ENCODE measurements at places on chromosomes 11 and 22. TPM values are rescaled to one million over a fixed set of nuclear protein-coding genes. Genes with fewer than 3 reads are reported as not detected.

- DNase-seq = no peak
These were observed 111.4 kb upstream of the PITPNB start for GRCh38 chr22:28030473-28030872.

DNA sequence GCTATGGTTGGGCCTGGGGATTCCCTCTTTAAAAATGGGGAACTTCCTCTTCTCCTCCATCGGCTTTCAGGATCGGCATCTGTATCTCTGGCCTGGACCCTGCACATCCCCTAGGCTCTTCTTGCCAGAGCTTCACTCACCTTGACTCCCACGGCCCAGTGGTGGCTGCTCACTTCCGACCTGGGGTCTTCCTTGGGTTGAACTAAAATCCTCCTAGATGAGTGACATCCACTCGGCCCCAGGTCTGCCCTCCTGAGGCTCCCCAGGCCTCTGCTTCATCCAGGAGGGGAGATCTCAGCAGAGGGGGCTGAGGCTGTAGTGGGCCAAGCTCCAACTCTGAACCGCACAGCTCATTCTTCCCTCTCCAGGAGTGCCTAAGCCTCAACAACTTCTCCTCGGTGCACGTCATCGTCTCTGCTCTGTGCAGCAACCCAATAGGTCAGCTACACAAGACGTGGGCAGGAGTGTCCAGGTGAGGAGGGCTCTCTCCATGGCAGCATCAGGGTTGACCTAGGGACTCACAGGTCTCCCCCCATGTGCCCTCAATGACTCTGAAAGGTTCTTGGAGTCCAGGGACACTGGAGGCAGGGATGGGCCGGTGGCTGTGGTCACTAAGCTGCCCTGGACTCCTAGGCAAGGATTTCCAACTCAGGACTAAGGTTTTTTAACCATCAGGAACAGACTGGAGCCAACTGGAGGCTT, 3.3 kb downstream of the RGL4 start:
- DNase-seq = no peak

DNA sequence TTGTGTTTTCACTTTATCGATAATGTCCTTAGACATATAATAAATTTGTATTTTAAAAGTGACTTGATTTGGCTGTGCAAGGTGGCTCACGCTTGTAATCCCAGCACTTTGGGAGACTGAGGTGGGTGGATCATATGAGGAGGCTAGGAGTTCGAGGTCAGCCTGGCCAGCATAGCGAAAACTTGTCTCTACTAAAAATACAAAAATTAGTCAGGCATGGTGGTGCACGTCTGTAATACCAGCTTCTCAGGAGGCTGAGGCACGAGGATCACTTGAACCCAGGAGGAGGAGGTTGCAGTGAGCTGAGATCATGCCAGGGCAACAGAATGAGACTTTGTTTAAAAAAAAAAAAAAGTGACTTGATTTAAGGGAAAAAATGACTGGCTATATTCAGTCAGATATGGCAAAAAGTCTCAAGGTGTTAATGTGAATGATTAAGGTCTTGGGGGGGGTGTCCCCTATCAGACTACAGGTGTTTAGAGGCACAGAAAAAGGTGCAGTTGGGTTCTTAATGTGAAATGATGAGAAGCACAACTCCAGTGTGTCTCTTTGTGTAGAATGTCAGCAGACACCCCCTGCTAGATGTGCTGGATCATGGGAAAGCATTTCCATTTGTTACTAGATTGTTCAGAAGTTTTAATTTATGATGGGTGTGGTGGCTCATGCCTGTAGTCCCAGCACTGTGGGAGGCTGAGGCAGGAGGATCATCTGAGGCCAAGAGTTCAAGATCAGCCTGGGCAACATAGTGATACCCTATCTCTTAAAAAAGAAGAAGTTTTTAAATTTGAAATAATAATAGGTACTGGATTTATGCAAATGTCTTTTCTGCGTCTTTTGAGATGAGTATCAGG, 17.0 kb downstream of the NEAT1 start:
- DNase-seq = no peak

- no peak for DNase-seq
These were observed 58.6 kb downstream of the UVRAG start for GRCh38 chr11:75873417-75874221.

DNA sequence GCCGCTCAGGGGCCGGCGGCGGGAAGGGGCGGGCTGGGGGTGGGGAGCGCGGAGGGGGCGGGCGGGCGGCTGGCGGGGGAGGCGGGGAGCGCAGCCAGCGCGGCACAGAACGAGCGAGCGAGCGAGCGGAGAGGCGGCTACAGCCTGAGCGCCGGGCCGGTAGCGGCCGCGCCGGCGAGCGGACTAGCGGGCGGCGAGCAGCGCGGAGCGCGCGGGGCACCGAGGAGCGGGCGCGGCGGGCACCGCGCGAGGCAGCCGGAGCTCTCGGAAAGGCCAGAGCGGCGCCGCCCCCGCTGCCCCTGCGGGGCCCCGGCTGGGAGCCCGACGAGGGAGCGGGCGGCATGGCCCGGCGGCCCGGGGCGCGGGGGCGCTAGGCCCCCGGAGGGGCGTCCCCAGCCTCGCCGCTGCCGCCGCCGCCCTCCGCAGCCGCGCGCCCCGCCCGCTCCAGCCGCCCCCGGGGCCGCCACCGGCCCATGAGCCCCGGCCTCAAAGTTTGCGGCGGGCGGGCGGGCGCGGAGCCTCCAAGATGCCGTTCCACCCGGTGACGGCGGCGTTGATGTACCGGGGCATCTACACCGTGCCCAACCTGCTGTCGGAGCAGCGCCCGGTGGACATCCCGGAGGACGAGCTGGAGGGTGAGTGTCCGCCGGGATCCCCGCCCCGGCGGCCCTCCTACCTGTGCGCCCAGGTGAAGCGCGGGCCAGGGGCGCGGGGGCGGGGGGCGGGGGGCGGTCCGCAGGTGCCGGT, at the start of gene CABP7:
Gene CABP7, plus strand, starts transcription at position 105 of the 747 bp plus-strand sequence. Its CDS starts 422 bp downstream, at position 527.
- no peak for DNase-seq

DNA sequence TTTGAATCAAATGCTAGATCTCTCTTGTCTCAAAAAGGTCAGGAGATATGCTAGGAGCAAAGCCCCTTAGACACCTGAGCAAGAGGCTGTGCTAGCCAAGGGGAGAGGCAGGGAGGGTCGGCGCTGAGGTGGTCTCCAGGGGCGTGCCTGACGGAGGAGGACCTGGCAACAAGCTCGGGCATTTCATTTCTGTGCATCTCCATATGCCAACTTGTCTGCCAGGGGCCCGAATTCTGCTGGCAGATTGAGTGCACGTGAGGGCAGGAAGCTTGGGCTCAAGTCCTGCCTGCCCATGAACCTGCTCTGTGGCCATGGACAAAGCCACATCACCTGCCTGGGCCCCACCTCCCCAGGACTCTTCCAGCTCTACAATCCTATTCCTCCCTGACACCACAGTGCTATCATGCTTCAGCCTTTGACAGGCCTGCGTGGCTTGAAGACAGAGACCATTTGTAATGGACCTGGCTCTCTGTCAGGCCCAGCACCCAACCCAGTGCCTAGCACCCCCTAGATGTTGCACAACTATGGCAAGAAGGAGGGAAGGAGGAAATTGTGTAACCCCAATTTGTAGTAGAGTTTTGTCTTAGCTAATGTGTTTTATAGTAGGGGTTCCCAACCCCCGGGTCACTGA, 16.3 kb upstream of the VSIG10L2 start:
- no peak for DNase-seq

DNA sequence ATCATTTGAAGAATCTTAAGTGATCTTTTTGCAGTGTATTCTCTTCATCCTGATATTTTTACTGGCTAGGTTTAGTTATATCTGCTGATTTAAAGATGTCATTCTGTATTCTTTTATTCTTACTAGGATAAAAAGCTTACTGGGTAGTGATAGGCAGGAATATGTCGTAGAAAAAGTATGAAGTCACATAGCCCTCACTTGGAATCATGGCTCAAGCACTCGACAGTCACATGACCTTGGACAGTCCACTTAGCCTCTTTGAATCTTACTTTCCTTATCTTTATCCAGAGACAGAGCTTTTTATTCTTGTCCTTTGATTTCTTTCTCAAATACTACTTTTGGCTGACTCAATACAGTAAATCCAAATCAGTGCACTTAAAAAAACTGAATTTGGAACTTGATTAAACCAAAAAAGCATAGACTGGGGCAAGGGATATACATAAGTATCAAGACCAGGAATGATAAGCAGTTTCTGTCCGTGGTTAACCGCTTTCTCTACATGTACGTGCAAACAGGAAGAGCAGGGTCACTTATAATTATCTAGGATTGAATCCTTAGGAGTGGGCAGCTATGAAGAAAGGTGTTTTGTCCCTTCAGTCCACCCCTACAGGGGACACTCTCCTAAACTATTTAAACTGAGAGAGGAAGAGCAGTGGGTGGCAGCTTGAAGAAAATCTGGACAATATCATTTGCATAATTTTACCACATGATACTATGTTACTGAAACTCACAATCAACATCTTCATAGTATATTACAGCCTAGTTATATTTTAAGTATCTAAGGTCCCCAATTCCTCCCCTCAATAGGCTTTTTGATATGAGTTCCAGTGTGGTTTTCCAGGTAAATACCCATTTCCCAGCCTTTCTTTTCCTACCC, 8.0 kb downstream of the MMP7 start:
- DNase-seq = no peak

GRCh38 chr22:29139965-29140782, 65.5 kb upstream of the EMID1 start:
- DNase-seq = no peak

DNA sequence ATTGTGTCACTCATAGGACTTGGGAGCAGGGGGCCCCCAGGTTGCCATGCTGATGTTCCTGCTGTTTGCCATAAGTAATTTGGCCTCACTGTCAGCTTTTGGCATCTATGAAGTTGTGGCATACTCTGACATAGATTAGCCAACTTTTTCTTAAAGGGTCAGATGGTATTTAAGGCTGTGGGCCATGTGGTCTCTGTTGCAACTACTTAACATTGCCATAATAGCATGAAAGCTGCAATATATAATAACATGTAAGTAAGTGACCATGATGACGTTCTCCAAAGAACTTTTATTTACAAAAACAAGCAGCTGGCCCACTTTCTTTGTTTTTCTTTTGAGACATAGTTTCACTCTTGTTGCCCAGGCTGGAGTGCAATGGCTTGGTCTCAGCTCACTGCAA, 2.2 kb upstream of the TMEM216 start:
- DNase-seq = no peak

- DNase-seq = no peak
These were observed 1.5 kb downstream of the DBX1 start for GRCh38 chr11:20158597-20159257.

DNA sequence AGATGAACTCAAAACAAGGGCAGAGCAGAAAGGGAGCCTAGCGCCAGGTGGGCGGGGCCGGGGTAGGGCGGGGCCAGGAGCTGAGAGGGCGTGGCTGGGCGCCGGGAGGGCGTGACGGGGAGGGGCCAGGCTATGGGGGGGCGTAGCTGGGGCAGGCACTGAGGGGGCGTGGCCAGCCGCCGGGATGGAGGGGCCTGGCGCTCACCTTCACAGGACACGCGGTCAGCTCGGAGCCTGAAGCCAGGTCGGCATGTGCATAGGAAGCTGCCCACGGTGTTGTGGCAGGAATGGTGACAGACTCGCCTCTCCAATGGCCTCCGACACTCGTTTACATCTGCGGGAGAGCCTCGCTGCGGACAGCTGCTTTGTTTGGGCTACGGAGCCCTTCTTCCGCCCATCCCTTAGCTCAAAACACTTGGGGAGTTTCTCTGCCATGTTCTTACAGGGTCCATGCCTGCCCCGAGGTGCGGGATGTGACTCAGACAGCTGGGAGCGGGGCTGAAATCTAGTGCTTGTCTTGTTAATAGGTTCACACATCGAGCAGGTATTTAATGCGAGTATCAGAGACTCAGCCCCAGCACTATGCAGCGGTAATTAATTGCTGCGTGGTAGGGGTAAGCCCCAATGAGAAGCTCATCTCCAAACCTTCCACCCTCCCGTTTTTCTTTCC, 13.4 kb downstream of the VWCE start:
- DNase-seq = peak; percentile 42

DNA sequence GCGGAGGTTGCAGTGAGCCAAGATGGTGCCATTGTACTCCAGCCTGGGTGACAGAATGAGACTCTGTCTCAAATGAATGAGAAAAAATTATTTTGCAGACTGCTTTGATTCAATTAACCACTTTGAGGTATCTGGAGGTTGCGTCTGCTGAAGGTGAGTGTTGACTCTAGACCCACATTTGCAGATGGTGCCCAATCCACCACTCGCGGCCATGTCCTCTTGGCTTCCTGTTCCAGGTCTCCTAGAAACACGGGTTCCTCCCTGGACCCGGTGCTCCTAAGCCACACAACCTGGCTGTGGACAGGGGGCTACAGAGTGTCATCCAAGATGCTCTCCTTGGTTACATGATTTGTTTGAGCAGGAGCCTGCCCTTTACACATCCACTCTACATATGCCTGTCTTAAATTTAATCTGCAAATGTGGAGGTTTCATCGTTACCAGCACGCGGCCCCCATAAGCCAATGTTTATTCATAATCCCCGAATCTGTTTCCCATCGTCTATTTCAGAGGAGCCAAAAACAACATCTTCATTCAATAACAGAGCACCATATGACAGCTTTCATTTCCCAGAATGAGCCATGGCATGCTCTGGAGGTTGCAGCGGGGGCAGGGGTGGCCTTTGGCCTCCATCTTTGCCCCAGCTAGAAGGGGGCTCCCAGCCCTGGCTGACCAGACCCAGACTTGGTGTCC, 377.2 kb downstream of the CTTN start:
- DNase-seq = no peak

DNA sequence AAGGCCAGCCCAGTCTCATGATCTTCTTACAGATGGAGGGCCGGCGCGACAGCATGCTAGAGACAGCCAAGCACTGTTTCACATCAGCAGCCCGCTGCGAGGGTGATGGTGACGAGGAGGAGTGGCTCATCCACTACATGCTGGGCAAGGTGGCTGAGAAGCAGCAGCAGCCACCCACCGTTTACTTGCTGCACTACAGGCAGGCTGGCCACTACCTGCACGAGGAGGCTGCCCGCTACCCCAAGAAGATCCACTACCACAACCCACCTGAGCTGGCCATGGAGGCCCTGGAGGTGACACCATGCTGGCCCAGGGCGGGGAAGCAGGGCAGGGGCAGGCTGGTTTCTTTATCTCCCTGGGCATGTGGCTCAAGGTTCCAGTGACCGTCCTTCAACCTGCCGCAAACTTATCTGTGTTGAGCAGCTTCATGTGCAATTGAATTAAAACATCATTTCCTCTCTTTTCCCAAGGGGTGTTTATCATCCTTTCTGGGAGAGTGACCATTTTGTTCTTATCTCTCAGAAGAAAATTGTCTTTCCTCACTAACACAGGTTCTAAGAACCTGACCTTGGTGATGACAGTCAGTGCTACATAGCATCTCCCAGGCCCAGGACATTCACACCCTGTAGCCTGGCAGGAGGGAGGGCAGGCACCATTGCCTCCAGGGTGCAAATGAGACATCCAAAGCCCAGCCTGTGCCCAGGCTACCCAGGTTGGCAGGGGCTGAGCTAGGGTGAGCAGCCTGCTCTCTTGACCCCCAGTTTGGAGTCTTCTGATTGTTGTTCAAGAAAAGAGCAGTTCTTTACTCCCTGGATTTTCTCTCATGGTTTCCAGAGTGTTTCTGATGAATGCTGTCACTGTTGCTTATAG, 80.7 kb downstream of the CABIN1 start:
- no peak for DNase-seq

ANKK1 gene
- total RNA-seq = not detected

NRIP3 gene
- 3.0 TPM for total RNA-seq

AGBL2 gene
- 6.0 TPM for total RNA-seq

CECR2 gene
- total RNA-seq = 0.18 TPM

PARVA gene
- total RNA-seq = not detected

ENDOD1 gene
- total RNA-seq = 11.4 TPM

TYMP gene
- 74.5 TPM for total RNA-seq

Measured in activated naive CD4-positive, alpha-beta T cell treated with anti-CD3 and anti-CD28 coated beads, Interleukin-2, amount 50 U/mL, for 72 hours (primary cell).